ENCODE measurements at places on chromosomes 12 and 14. TPM values are rescaled to one million over a fixed set of nuclear protein-coding genes. Genes with fewer than 3 reads are reported as not detected.

DNA sequence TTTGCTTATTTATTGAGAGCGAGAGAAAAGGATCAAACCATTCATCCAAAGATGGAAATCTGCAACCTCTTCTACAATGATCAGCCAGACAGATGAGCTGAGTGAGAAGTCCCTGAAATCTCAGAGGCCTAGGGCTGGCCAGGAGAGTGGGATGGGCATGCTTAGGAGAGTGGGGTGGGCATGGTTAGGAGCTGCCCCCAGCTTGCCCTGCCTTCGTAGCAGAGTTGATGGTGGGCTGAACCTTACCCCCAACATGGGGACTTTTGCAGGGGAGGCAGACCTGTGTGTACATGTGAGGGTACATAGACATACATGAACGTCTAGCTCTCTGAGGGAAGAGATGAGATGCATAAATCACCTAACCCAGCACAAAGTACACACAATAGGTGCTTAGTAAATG lies 95.7 kb upstream of the ESRRB start:
- no peak for DNase-seq

DNA sequence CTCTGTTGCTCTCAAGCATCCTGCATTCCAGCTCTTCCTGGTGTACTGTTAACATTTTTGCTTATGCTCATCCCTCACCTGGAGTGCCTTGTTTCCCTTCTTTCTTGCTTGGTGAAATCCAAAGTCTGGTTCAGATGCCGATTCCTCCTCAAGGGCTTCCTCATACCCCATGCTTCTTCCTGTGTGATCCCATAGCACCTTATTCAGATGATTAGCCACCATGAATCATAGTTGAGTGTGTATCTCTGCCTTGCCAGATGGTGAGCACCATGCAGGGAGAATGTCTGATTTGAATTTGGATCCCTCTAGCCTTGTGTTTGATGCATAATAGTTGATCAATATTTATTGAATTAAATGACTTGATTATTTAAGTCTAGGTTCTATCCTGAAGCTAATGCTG lies 39.4 kb upstream of the ANO4 start:
- no peak for DNase-seq

GRCh38 chr14:77024171-77024691 lies 4.3 kb downstream of the IRF2BPL start:
- DNase-seq = peak; percentile 78

Gene BEGAIN
- not detected for total RNA-seq

- peak; percentile 74 for DNase-seq
Observed at GRCh38 chr14:65054471-65055085, 47.7 kb downstream of the MAX start.
